ENCODE measurements at places on chromosomes 3 and 15.

DNA sequence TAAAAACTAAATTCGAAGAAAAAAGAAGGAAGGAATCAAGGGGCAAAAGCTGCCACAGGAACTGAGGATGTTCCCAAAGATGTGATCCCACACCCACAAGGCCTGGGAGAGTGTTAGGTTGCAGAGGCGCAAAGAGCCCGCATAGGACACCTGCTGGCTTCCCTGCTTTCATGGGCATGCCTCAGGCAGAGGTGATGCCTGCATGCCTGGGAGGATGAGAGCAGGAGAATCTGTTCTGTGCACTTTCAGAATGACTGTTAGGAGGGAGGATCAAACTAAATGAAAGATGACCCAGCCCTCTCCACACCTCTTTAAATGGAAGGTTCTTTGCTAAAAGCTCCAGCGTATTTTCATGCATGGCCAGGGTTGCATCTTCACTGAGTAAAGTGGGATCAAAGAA lies 162.4 kb downstream of the PLCL2 start:
- no peak for DNase-seq

DNA sequence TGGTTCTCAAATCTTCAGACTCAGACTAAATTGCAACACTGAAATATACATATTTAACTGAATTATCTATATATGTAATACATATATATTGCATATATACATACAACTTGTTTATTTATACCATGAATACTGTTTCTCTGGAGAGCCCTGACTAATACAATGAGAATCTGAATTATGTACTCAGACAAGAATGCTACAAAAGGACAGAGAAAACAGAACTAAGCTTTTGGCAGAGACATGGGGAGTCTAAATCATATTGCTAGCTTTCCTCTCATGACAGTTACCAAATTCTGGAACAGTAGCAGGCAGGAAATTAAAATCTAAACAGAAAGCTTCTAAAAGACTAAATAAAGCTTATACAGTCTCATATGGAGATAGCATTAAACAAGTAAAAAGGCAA lies 142.4 kb upstream of the KCNMB2 start:
- DNase-seq: no peak

- no peak for DNase-seq
These were observed 3.0 kb downstream of the LIMD1 start for GRCh38 chr3:45597581-45597980.

DNA sequence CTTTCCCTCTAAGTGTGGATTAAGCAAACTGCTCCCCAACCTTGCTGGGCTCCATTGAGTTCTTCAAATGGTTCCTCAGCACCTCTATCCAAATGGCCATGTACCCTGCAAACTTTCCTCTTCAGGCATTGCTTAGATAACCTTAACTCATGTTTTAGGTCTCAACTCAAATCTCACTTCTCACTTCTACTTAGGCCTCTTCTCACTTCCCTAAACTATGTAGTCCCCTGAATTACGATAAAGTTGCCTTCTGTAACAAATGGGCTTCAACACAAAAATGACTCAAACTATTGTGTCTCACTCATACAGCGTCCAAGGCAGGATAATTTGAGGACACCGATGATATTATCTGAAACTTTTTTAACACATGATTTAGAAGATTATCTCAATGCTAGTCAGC lies 62.4 kb upstream of the STAC start:
- DNase-seq: no peak

DNA sequence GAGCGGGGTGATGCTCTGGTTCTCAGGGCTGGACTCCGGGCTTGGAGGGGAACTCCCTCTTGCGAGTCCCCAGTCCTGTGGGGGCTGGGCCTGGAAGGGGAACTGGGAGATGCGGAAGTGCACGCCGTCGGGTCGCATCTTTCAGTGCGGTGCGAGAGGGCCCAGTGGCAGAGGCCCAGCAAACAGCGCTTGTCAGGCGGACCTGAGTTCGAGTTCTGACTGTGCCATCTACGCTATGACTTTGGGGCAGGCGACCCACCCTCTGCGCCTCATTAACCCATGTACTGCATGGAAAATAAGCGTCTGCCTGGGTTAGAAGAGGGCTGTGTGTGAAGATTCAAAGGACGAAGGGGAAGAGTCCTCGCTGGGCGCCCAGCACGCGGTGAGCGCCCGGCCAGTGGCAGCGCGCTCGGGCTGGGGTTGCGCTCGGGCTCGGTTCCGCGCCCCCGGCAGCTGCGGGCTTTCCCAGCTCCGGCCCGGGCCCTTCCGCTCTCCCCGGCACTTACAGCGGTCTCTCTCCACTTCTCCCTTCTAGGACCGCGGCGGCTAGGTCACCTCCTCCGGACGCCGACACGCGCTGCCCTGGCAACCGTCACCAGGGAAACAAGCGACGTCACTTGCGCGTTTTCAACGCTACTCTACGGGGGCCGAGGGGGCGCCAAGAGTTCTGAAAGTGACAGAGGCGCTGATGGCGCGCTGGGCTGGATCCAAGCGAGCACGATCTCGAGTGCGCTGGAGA lies at the start of gene CCDC13:
Gene CCDC13 (minus strand): TSS at position 584 of the 739 bp plus-strand sequence. CDS start 14,908 bp downstream, outside the sequence.
- DNase-seq: peak; percentile 61

DNA sequence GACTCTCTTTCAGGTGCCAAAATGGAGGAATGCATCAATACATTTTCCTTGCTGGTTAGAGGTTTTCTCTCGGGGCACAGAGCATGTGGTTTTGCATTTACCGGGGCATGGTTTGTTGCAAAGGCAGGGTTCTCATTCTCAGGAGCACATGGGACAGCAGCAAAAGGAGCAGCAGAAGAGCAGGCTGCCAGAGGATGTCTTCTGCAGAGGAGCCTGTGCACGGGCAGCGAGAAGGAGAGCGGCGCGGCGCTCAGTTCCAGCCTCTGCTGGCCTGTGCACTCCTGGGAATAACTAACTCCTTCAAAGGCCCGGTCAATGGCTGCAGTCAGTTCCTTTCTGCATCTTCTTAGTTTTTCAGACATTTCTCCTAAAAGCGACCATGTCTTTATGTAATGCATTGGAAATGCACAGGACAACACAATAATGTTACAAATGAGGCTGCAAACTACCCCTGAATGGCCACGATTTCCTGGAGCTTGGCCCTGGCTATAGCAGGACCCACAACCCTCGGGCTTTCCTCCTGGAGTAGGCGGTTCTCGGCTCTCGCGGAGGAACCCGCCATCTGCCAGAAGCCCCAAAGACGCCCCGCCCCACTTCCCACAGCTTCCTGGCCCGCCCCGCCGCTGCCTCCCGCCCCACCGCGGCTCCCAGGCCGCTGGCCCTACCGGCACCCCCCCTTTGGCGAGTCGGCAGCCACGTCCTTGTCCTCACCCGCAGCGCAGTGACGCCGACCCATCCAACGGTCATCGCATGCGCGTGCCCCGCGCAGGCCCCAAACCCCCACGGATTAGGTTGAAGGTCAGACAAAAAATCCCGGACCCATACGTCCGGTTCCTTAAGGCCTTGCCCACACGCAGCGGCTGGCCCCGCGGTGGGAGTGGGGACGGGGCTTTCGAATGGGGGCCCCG lies at the start of gene C3orf62:
Gene C3orf62 (minus strand): TSS at position 758 of the 908 bp plus-strand sequence. CDS start 360 bp downstream, at position 398.
- DNase-seq: peak; percentile 60

DNA sequence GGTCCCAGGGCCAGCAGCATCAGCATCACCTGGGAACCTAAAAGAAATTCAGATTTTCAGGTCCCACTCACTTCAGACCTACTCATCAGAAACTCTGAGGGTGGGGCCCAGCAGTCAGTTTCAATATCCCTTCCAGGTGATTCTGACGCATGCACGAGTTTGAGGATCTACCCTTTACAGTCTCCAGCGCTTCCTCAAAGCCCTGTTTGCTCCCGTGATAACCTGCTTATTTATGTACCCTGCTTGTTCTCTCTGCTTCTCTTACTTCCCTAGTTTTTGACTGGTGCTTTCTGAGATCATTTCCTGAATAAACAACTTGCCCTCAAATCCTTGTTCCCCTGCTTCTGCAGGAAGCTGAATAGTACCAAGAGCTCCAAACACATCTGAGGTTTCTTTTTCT lies 245.3 kb downstream of the ZNF621 start:
- DNase-seq: no peak

DNA sequence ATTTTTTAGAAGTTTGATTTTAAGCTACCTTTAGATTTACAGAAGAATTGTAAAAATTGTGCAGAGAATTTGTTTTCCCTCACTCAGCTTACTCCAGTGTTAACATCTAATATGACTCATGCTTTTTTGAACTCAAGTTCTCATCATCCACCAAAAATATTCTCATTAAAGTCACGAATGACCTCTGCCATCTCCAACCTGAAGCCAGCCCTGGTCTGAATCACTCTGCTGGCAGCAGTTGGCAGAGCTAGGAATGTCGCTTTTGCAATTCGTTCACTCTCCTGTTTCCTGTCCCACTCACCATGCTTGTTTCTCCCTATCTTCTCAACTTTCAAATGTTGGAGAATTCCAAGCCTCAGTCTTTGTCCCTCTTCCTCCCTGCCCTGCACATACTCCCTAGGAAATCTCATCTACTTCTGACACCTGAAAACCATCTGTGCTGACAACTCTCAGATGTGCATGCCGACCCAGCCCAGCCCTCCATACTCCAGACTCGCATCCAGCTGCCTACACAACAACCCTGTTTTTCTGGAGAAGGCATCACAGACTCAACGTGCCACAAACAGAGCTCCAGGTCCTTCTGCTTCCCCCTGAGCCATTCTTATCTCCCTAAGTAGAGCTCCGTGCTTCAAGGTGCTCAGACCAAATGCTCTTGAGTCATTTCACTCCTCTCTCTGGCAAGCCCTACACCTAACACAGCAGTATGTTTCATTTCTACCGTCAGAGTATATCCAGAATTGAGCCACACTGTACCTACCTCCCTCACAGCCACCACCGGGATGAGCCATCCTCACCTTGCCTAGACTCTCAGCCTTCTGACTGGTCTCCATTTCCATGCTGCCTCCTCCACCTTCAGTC lies 24.9 kb downstream of the PRR23E start:
- no peak for DNase-seq

DNA sequence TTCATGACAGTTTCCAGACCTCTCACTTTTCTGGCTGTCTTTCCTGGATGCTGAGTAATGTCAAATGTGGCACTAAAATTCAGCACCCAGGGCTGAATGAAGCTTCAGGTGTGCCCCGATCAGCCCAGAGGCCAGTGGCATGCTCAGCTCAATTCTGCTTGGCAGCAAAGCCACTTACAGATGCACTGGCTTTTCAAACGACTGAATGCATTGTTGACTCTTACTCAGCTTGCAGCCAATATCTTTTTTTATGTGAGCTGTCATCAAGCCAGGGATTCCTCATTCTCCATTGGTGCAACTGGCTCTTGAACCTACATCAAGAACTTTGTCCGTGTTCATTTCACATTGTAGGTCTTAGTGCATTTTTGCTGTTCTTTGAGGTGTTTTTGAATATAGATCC lies 60.7 kb downstream of the ZDHHC19 start:
- DNase-seq: no peak

DNA sequence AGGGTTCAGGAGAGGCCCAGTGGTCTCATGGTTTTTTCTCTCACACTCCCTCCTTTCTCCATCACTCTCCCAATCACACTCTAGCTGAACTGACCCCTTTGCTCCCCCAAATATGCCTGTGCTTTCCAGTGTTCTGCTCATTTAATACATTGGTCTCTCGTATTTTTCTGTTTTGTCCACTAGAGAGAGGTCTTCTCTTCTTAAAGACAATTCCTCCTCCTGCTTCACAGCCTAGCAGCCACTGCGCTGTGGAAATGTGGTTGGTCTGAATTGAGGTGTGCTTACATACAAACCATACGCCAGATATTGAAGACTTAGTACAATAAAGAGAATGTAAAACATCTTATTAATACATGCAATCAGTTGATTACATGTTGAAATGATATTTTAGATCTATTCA lies 60.6 kb upstream of the XCR1 start:
- no peak for DNase-seq

DNA sequence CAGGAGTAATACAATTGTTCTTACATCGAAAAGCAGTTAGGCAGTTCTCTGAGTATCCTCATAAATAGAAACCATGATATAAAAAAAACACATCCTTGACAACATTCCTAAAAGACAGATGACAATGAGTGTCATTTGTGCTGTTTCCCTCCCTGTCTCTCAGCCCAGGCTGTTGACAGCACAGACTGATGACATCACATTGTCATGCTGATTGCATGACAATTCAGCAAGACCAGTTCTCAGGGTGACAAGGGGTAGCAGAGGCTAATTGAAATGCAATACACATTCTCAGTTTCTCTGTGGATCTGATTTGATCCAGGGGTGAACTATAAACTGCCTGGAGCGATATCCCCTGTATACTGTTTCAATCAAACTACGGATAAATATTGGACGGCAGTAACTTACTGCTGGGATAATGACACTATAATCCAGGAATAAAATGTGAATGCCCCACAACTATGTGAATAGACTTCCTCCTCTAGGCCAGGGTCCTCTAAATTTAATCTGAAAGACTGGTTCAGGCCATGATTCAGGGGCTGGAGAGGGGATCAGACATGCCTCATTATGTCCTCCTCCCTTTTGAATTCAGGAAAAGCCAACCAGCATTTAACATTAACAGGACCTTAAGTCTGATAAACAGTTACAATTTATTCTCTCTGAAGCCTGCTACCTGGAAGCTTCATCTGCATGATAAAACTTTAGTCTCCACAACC lies 16.7 kb upstream of the EIF1B start:
- no peak for DNase-seq

- peak; percentile 85 for DNase-seq
These were observed at the start of gene GLCE for GRCh38 chr15:69160141-69160993. Gene GLCE (plus strand): TSS chr15:69160635. CDS start chr15:69255807, 95,172 bp downstream.

- no peak for DNase-seq
These were observed 99.7 kb downstream of the ROBO2 start for GRCh38 chr3:77139624-77140023.

DNA sequence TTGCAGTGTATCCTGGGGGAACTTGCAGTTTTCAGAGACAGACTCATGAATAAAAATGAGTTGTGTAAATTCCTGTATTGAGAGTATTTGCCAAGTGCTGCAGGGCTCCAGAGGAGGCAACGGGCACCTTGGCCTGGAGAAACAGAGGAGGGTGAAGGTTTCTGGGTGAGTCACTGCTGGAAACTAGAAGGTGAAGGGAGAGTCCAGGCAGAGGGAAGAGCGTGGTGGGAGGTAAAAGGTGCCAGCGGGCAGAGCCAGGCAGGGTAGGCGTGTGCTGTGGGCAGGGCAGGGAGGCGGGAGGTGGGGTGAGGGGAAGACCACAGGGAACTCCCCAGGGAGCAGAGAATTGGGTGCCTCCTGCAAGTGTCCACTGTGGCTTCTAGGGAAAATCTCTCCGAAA lies 120.8 kb downstream of the SLCO3A1 start:
- DNase-seq: no peak

- DNase-seq: no peak
These were observed 21.8 kb upstream of the CLDN18 start for GRCh38 chr3:137988152-137988551.

GRCh38 chr15:78243058-78243457 lies 8.7 kb upstream of the ACSBG1 start:
- no peak for DNase-seq

DNA sequence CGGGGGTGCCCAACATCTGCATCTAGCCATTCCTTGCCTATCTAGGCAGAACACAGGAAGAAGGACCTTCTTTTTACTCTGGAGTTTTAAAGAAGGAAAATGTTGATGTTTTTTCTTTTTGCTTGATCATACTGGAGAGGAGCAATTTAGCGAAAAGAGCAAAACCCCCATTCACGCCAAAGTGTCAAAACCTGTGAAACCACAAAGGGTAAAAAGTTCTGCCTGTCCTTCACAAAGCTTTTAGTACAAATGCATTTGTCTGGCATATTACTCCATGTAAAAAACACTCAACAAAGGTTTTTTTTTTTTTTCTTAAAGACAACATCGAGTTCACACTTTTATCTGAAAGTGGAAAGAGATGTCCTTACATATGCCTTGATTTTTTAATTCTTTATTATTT lies 214.2 kb upstream of the MRPL3 start:
- DNase-seq: no peak

- no peak for DNase-seq
These were observed 53.5 kb upstream of the TIPARP start for GRCh38 chr3:156620901-156621300.
